ENCODE measurements at places on chromosomes 13 and 19. TPM values are rescaled to one million over a fixed set of nuclear protein-coding genes. Genes with fewer than 3 reads are reported as not detected.

DNA sequence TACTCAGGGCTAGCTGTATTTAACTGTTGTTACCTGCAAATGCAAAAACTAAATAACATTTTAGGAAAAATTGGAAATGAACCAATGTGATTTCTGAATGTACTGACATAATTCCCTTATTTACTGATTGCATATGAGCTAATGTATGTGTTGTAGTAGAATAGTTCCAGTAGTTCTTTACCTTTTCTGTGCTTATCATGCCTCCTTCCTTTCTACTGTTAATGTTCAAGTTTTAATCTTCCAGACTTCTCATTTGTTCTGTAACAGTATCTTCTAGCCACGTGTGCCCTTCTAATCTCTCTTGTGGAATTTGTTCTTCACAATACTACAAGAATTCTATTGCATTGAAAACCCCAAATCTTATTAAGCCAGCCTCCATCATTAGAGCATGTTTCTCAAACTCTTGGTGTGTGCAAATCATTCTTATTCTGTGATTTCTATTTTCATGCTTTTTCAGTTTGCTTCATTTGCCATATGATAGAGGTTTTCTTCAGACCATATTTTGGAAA, 17.7 kb downstream of the LSM14A start:
- DNase-seq = no peak

GRCh38 chr19:40279761-40280607, 5.2 kb downstream of the AKT2 start:
- no peak for DNase-seq

DNA sequence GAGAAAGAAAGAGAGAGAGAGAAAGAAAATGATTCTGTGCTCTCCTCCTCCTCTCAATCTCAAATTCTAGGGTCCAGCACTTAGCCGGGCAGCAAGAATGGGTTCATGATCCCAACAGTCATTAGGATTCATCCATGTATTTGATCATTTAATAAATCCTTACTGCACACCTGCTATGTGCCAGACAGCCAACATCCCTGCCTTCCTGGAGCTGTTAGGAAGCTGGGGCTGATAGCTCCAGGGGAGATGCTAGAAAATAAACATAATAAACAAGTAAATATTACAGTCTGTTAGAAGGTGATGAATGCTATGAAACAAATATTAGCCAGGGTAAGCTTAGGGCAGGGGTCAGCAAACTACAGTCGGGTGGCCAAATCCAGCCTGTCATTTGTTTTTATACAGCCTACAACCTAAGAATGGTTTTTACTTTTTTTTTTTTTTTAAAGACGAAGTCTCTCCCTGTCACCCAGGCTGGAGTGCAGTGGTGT, 9.9 kb upstream of the ACP7 start:
- no peak for DNase-seq

The UHRF1 gene
- total RNA-seq = 17.3 TPM

- peak; percentile 72 for DNase-seq
Measured at GRCh38 chr19:4474514-4475022, 2.5 kb downstream of the HDGFL2 start.

The CAPN12 gene
- 1.6 TPM for total RNA-seq

- DNase-seq = peak; percentile 14
Measured at GRCh38 chr13:113009743-113010509, 40.9 kb downstream of the MCF2L start.

- peak; percentile 95 for DNase-seq
Measured at GRCh38 chr13:112885782-112886268, 83.2 kb upstream of the MCF2L start.

- DNase-seq = no peak
Measured at GRCh38 chr13:87208636-87209035, 462.5 kb upstream of the SLITRK5 start.

- peak; percentile 28 for DNase-seq
Measured at GRCh38 chr19:17337675-17338432, 501 bp downstream of the GTPBP3 start.

DNA sequence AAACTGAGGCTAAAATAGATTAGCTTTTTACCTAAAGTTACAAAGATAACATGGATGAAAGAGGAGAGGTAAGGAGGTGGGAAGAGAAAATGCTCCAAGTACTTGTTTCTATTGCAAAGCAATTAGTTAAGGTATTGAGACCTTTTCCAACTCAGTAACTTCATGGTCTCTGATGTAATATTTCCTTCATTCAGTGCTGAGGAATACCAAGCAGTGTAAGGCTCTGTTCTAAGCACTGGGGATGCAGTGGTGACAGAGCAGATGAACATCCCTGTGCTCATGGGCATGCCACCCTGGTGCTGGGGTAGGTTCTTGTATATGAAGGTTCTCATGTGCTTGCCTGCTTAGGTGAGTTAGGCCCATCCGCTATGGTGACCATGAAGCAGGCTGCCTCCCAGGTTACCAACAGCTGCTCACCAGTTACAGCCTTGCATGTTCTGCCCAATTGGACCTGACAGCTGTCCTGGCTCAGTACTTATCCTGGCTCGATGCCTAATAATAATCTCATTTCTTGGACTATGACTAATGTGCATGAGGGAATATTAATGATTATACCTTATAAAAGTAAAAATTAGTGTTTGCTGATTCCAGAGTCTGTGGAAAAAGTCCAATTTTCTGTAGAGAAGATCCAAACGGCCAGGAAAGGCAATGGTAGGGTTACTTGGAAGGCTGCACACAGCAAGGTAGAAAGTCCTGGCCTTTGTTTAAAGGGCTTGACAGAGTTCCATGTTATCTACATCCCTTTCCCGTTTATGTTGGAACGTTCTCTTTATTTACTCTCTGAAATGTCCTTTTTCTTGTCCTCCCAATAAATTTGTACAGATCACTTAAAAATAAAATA, 48.3 kb downstream of the LATS2 start:
- peak; percentile 51 for DNase-seq

DNA sequence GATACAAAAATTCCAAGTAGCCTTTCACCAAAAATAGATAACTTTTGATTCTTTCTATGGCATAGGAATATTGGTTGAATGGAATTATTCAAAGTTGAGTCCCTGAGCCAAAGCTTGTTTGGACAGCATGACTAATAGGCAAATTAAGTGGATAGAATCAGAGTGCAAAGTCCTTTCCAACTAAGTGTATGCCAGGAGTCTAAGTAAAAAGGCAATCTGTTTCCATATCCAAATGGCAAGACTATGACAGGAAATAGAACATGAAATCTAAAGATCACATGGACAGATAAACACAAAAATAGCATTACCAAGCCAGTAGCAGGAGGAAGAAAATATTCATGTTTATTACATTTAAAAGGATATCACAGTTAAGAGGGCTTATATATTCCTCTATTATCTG, 804.6 kb downstream of the SLITRK6 start:
- no peak for DNase-seq

The IQCN gene
- total RNA-seq = 2.3 TPM

- peak; percentile 73 for DNase-seq
Measured at GRCh38 chr19:55341171-55341588, 1.5 kb downstream of the KMT5C start.

The CNN2 gene
- total RNA-seq = 158 TPM

- DNase-seq = no peak
Measured at GRCh38 chr13:54687173-54687572, 1658.6 kb downstream of the OLFM4 start.

- DNase-seq = peak; percentile 72
Measured at GRCh38 chr19:35715981-35716800, 1.6 kb upstream of the KMT2B start.

GRCh38 chr13:37942929-37943328, 73.4 kb upstream of the TRPC4 start:
- no peak for DNase-seq

DNA sequence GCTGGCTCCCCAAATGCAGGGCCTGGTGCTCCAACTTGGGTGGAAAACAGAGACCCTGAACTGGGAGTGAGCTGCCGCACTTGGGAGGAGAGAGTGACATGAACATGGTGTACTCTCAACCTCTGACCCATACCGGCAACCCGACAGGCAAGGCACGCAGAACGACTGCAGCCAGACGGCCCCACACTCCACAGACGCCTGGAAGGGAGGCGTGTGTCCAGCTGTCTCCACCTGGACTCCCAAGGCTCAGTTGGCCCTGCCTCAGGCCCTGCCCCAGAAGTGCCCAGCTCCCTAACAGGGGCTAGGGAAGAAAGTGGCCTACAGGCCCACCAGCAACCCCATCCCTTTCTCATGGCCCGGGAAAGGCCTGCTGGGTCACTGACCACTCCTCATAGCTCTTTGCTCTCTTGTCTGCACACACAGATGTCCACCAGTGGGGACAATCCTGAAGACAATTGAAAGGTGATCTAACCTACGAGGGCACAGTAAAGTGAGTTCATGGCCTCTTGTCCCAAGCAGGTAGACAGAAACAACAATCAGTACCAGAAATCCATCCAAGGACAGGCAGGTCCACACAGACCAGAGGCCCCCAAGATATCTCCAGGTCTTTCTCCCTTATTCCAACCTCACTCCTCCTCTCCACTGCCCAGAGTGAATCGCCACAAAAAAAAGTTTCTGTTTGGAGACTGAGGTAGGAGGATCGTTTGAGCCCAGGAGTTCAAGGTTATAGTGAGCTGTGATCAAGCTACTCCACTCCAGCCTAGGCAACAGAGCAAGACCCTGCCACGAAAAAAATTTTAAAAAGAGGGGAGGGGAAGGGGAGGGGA, 28.2 kb downstream of the ELL start:
- DNase-seq = no peak

The ARRDC5 gene
- total RNA-seq = not detected

DNA sequence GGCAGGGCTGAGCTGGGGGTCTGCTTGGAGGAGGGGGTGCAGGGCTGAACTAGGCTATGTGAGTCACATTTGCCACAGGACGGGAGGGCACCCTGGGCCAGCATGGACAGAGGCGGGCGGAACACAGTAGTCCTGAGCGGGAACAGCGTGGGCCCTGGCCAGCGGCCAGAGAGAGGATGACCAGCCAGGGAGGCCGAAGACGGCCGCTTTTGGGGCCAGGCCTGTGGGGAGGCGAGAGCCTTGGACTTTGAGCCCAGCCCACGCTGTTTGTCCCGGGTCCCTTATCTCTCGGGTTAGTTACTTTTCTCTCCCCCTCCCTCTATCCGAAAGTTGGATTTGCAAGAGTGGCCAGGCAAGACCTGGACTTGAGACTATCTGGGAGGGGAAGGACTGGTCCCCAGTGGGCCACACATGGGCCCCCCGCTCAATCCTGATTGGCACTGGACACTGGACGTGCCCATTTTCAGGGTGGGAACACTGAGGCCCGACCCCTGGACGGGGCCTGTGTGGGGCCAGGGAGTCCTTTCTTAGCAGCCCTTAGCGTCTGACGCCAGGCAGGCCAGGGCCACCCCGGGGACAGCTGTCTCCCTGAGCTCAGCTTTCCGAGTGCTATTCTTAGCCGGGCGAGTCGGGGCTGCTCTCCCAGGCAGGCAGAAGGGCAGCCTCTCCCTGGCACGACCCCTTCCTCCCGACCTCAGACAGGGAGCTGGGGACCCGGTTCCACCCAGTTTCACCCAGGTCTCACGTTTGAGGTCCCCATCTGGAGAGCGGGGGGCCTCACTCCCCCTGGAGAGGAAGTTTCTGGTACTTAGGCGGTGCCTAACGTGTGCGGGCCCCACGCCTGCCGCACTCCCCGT, 833 bp downstream of the GAMT start:
- peak; percentile 80 for DNase-seq

- no peak for DNase-seq
Measured at GRCh38 chr19:34487651-34488051, 6.1 kb downstream of the WTIP start.

GRCh38 chr13:64869539-64869938, 2360.6 kb downstream of the PCDH9 start:
- no peak for DNase-seq

- no peak for DNase-seq
Measured at GRCh38 chr13:43114504-43114903, 91.1 kb downstream of the DNAJC15 start.

The PRTN3 gene
- 0.60 TPM for total RNA-seq

DNA sequence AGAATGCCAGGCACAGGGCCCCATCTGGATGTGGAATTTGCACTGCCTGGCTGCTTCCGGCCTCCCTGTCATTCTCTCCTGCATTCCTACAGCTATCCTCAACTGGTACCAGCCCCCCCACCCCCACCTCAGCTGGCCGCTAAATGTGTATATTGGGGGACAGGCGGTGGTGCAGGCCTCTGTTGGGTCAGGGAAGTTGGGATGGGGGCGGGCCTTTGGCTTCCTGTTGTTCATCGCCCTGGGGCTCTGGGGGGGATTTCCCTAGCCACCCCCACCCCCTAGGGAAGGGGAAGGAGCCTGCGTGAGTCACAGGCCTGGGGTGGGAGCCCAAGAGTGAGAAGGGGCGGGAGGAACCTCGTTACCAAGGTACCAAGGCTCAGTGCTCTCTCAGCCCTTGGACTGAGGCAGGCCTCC, 10.6 kb downstream of the POU2F2 start:
- no peak for DNase-seq

DNA sequence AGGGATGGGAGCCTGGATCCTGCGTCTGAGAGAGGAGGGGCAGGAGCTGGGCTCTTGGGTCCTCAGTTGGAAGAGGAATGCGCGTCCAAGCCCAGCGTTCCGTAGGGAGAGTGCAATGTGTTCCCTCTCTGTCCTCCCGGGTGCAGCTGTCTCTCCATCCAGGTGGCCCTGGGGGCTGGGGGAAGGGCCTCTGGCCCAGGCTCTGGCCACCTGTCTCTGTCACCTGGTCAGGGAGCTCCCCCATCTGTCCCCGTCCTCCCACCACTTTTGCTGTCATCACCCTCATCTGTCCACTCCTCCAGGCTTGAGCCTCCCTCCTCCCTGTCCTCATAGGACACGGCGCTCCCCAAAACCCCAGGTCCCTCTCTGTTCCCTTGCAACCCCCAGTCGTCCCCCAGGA, 3.7 kb upstream of the SBK2 start:
- no peak for DNase-seq

- DNase-seq = no peak
Measured at GRCh38 chr13:46795321-46795720, 1.6 kb downstream of the ESD start.

- peak; percentile 21 for DNase-seq
Measured at GRCh38 chr13:49441846-49442245, 2.0 kb downstream of the CAB39L start.

- peak; percentile 36 for DNase-seq
Measured at GRCh38 chr19:17075864-17076542, 426 bp downstream of the MYO9B start.

GRCh38 chr13:19067767-19068166, 113.9 kb downstream of the TUBA3C start:
- no peak for DNase-seq

DNA sequence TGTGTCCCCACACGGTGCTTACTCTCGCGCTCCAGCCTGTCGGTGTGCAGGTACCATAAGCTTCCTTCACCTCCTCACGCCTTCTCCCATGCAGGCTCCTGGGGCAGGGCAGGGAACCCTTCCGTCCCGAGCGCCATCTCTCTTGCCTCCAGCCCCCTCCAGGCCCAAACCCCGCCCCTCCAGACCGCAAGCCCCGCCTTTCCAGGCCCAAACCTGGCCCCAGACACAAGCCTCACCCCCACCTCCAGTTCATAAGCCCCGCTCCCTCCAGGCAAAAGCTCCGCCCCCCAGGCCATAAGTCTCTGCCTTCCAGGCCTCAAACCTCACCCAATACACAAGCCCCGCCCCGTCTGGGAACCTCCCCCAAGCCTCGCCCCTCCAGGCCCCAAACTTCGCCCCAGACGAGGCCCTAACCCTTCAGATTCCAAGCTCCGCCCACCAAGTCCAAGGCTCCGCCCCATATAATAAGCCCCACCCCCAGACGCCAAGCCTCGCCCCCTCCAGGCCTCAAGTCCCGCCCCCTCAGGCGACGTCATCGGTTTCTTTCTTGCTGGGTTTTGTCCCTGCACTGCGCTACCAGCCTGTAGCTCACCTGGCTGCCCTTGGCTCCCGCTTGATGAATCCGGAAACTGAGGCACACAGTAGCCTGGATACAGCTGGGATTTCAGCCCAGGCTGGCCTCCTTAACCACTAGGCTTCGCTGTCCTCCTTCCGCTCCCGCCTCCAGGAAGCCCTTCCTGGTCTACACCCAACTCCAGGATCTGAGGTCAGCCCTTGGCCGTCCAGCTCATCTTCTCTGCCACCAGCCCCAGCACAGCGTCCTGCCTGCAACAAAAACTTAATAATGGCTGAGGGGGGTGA, 16.1 kb downstream of the MKNK2 start:
- DNase-seq = peak; percentile 43

Data from cardiac muscle cell (in vitro differentiated cells and primary cell).